Kidney capillary endothelial cell (primary cell): ENCODE measurements at places on chromosomes 12 and 14.
A peak's percentile ranks its signal among the peaks of the same experiment; 100 is the strongest.

DNA sequence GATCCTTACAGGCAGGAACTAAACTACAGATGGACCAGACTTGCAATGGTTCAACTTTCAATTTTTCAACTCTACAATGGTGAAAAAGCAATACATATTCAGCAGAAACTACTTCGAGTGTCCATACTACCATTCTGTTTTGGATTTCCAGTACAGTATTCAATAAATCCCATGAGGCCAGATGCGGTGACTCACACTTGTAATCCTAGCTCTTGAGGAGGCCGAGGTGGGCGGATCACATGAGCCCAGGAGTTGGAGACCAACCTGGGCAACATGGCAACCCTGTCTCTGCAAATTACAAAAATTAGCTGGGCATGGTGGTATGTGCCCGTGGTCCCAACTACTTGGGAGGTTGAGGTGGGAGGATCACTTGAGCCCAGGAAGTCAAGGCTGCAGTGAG, 336.1 kb downstream of the MED13L start:
- DNase-seq: no peak

DNA sequence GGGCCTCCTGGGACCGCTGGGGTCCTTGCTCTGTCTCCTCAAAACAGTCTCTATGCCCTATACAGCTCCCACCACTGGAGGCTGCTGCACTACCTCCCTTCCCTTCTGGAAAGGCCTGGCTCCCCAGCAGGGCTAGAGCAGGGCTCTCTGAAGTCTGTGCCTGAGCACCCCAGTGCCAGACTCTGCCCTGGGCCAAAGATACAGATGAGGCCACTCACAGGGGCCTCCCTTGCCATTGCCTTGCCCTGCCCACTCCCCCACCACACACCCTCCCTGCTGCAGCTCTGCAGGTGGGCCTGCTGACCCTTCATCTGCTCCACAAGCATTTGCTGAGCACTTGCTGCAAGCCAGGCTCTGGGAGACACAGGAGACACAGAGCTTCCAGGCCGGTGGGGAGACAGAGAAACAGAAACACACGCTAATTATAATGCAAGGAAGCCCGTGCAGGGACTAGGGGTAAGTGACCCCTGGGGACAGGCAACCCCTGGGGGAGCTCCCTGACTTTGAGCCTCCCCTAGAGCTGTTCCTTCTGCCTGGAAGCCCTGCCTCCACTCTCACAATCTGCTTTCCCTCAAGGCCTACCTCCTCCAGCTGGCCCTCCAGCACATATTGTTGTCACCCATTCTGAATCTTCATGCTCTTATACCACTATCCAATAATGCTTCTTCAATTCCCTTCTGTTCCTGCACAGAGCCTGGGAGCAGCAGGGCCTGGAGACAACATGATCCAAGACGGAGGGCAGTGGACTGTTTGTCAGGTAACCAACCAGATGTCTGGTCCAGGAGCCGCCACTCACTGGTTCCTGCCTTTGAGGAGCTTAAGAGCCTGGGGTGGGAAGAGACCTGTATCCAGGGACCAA, 32.6 kb upstream of the PNMA1 start:
- DNase-seq: no peak

DNA sequence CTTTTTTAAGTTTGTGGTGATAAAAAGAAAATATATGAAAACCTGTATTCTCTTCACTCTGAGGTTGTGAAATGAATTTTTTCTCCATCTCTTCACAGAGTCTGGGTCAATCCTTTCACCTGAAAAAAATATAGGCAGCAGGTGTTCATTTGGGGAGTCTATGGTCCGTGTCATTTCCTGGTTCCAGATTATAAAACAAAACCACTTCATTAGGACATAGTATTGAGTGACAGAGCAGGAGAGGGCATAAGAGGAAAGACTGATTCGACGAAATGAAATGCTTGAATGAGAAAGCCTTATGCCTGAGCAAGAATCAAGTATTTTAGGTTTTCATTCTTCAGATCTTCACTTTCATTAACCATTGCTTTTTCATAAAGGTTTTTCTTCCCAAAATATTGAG, 51.8 kb upstream of the NUAK1 start:
- DNase-seq: no peak

- DNase-seq: no peak
These were observed 281.2 kb downstream of the RGS6 start for GRCh38 chr14:72213424-72213823.

DNA sequence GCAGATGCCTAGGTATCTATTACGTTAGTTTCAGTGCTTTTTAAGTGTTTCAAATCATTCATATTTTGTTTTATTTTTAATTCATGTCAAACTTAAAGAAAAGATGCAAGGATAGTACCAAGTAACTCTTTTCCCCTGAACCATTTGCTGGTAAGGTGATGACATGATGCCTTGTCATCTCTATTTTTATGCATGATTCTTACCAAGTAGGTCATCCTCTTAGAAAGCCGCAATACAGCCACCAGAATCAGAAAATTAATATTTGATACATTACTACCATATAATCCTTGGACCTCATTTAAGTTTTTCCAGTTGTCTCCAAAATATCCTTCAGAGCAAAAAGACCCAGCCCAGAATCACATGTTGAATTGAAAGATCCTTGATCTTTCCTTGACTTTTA, 22.3 kb downstream of the ATP5MC2 start:
- DNase-seq: no peak

- no peak for DNase-seq
These were observed 566.5 kb upstream of the ATP2B1 start for GRCh38 chr12:90275088-90275487.

- DNase-seq: no peak
These were observed 1075.8 kb upstream of the TMEM132C start for GRCh38 chr12:127191129-127191528.

- DNase-seq: no peak
These were observed 341.3 kb downstream of the SLC16A7 start for GRCh38 chr12:59937148-59937547.

DNA sequence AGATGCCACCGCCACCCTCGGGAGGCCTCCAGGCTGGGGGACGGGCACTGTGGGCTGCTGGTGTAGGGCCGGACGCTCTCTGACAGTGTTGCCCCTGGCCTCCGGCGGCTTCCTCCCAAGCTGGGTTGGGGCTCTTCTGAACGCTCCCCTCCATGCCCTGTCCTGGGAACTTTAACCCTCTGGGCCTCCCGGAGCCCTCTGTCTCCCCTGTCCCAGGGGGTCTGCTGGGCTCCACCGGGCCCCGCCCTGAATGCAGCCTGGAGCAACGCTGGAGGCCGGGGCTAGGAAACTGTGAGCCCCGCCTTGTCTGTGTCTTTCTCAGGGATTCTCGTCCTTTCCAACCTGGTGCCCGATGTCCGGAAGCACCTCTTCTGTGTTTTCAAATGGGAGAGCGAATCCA, 45.7 kb upstream of the FBRSL1 start:
- no peak for DNase-seq

- DNase-seq: no peak
These were observed 58.5 kb upstream of the METAP2 start for GRCh38 chr12:95415451-95415850.

- no peak for DNase-seq
These were observed 32.2 kb downstream of the SLC25A21 start for GRCh38 chr14:37140176-37140575.

DNA sequence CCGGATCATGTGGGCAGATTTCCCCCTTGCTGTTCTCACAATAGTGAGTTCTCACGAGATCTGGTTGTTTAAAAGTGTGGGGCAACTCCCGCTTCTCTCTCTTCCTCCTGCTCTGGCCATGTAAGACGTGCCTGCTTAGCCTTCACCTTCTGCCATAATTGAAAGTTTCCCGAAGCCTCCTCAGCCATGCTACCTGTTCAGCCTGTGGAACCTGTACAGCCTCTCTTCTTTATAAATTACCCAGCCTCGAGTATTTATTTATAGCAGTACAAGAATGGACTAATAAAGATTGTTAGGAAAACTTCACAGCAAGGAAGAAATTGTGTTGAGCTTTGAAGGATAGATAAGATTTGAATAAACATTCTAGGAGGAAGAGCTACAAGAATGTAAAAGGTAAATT, 52.1 kb downstream of the KDM5A start:
- DNase-seq: no peak

DNA sequence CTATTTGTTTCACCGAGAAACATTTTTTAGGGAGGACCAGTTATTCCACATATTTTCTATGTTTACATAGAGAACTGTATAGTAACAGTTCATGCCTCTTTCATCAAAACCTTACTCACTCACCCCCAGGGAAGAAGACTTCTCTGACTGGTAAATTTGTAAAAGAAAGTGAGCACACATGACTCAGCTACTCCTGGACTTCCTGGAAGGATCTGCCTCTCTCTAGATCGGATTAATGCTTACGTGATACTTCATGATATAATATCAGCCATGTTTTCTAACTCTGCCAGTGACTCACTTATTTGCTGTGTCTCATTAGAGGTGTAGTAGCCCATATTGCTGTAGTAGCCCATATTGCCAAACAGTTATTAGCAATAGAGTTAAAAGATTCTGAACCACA, 494.3 kb upstream of the ATXN7L3B start:
- DNase-seq: no peak

- peak; percentile 69 for DNase-seq
These were observed at the start of gene SAMD4A for GRCh38 chr14:54566410-54567223. Gene SAMD4A (plus strand): TSS chr14:54567128. CDS start chr14:54567917, 789 bp downstream.

- no peak for DNase-seq
These were observed 2.0 kb downstream of the SOAT2 start for GRCh38 chr12:53105256-53105655.

- no peak for DNase-seq
These were observed 298.8 kb upstream of the TBX3 start for GRCh38 chr12:114982760-114983159.

DNA sequence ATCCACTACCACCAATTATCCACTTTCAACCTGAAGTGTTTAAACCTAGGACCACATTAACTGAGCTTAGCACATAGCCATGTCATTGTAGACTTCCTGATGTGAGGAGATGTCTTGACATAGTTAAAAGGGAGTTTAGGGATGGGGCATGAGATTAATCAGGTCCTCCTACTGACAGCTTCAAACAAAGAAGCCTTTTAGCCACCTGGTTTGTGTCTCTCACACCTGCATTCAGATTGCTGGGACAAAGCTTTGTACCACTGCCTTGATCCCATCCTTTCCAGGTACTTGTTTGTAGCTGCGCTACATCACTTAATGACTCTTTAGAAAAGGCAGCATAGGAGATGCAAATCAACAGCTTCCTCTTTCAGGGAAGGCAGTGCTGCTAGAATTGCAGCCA, 340.7 kb upstream of the DDHD1 start:
- no peak for DNase-seq

GRCh38 chr12:77070382-77070781, 5.0 kb upstream of the E2F7 start:
- DNase-seq: no peak
